ENCODE measurements at places on chromosomes 1 and 21. TPM values are rescaled to one million over a fixed set of nuclear protein-coding genes. Genes with fewer than 3 reads are reported as not detected.

GRCh38 chr1:206962272-206962671 lies 8.0 kb downstream of the FCAMR start:
- no peak for DNase-seq

GRCh38 chr21:28975397-28975796 lies 17.3 kb downstream of the LTN1 start:
- DNase-seq = no peak

GRCh38 chr1:67618285-67619018 lies 66.5 kb upstream of the GADD45A start:
- peak; percentile 96 for DNase-seq

Gene FGR
- 0.50 TPM for total RNA-seq

- DNase-seq = no peak
Observed at GRCh38 chr1:10494418-10494753, 19.6 kb downstream of the PEX14 start.

Gene ELK4
- 17.7 TPM for total RNA-seq

- no peak for DNase-seq
Observed at GRCh38 chr1:66356605-66357004, 177.3 kb upstream of the SGIP1 start.

DNA sequence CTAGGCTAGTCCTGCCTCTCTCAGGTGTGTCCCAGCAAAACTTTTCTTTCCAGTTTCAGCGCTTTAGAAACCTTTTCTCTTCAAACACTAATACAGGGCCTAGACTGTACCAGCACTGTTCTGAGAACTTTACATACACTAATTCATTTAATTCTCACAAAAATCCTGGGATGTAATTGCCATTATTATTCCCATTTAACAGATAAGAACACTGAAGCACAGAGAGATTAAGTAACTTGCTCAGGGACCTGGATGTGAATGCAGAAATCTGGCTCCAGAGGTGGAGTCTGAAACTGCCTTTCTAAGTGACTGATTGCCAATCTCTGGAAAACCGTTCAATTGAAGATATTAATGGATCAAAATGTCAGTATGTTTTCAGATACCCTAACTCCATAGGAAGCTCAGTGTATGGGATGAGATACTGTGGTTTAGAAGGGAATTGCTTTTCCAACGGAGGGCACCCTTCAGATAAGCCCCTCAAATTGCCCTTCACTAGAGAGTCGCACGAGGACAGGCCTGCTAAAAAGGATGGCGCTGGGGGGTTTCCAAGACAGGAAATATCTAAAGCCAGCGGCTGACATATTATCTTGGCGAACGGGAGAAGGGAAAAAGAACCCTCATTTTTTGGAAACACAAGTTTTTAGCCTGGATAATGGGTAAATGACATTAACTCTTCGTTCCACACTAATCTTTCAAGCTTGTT lies 698 bp upstream of the UCK2 start:
- peak; percentile 9 for DNase-seq

- no peak for DNase-seq
Observed at GRCh38 chr1:174225499-174226204, 66.3 kb downstream of the RABGAP1L start.

- DNase-seq = no peak
Observed at GRCh38 chr1:159341736-159342135, 39.6 kb downstream of the FCER1A start.

- no peak for DNase-seq
Observed at GRCh38 chr1:197304638-197305200, 36.7 kb downstream of the CRB1 start.

Gene SERINC2
- total RNA-seq = 583 TPM

Gene ITLN2
- total RNA-seq = 0.35 TPM

Gene IPO13
- 50.4 TPM for total RNA-seq

Gene YRDC
- total RNA-seq = 27.7 TPM

GRCh38 chr21:20943561-20943997 lies 54.6 kb upstream of the NCAM2 start:
- DNase-seq = no peak

DNA sequence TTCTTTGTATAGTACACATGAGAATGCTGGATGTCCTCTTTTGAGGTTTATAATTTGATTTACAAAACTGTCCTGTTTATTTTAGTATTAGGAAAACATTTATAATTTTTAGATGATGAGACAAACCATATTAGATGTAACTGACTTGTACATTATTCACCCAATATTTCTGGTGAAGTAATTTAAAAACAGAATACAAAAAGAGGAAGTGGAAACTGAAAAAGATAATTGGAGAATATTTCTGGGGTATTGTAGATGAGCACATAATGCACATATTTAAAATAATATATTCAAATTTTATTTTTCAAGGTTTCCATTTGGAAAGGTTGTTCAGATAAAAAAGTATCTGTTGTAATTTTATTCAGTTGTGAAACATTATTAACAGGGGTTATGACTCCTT lies 40.7 kb downstream of the XPR1 start:
- no peak for DNase-seq

DNA sequence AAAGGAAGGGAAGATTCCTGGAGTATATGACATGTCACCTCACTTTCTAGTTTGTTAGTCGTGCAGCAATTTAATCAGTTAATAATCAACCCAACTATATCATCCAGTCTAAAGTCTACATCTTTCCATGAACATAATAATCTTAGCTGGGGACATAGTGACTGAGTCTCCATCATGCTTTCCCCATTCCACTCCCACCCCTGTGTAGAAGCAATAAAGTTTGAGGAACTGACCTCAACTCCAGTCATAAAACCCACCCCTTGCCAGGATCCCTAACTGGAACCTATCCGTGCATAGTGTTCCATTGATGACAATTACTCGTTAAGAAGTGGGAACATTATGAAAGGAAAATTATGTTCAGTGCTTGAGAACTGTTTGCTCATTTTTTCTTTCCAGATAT lies 48.9 kb upstream of the MROH9 start:
- no peak for DNase-seq

DNA sequence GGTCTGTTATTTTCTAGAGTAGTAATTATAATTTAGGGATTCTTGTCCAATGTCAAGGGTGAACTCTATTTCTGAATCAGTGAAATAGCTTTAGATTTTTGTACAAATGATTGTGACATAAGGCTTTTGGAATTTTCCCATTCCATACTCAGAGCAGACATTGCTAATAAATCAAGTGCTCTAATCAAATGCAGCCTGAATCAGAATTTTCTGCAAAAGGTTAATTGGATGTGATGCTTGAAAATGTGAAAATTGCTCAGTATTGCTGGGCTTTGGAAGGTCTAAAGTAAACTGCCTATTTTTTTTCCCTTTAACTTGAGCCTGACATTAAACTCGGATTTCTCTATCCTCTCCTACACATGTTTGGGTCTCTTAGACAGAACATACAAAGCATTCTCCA lies 23.2 kb downstream of the SGIP1 start:
- DNase-seq = no peak

Gene ACOT7
- total RNA-seq = 67.2 TPM

DNA sequence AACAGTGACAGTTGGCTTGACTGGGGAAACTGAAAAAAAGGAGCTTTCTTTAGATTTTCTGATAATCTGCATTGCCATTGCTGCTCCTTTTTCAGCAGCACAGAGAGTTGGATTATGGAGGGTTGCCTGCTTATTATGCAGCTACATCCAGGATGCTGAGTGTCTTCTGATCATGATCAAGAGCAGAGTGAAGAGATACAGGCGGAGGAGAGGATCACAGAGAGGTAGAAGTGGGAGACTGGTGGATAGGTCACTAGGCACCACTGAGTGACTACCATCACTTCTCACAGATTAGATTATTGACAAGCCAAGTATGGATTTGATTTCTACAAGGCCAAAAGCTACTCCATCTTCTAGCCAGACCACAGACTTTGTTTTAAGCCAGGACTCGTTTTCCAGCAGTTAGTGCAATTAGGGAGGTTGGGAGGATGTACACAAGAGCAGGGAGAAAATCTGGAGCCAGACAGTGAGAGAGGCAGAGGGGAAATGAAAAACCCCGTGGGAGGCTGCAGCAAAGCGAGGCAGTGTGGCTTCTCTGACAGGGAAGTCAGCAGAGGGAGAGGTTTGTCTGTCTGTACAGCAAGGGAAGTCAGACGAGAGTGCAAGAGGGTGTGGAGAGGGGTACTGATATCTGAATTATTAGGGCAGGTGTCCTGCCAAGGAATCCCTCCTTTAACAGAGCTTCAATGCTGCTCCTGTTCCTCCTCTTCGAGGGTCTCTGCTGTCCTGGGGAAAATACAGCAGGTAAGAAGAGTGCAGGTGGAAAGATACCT lies at the start of gene CD1E:
Gene CD1E (plus strand): TSS at position 592 of the 773 bp plus-strand sequence. CDS start 95 bp downstream, at position 687.
- no peak for DNase-seq

Gene TLR5
- 1.5 TPM for total RNA-seq

Gene CFAP126
- not detected for total RNA-seq

GRCh38 chr1:227318853-227319607 lies 738 bp upstream of the CDC42BPA start:
- peak; percentile 61 for DNase-seq

- DNase-seq = no peak
Observed at GRCh38 chr1:178033019-178033418, 60.9 kb upstream of the RASAL2 start.

GRCh38 chr1:226223786-226224244 lies 351 bp downstream of the MIXL1 start:
- DNase-seq = no peak

GRCh38 chr1:186985889-186986491 lies 157.2 kb downstream of the PLA2G4A start:
- peak; percentile 40 for DNase-seq

Gene SPATA21
- total RNA-seq = not detected

DNA sequence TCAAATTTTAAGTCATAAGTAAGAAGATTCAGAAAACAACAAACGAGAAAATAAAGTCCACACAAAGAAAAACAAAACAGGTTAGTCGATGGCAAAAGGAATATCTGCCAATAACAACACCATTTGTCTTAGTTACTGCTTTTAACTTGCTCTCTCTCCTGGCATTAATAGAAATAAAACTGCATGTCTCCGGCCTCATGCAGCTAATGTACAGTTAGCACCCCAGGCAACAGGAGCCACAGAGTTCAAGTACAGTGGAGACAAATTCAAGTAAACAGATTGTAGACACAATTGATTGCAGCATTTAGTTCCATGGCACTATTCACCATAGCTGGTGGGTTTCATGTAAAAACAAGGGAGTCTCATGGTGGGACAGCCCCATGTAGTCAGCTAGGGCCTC lies 33.5 kb downstream of the SUSD4 start:
- no peak for DNase-seq

Gene DHX9
- total RNA-seq = 96.2 TPM

DNA sequence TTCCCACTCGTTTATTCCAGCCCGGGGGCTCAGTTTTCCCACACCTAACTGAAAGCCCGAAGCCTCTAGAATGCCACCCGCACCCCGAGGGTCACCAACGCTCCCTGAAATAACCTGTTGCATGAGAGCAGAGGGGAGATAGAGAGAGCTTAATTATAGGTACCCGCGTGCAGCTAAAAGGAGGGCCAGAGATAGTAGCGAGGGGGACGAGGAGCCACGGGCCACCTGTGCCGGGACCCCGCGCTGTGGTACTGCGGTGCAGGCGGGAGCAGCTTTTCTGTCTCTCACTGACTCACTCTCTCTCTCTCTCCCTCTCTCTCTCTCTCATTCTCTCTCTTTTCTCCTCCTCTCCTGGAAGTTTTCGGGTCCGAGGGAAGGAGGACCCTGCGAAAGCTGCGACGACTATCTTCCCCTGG lies 716 bp downstream of the OLIG2 start:
- no peak for DNase-seq

DNA sequence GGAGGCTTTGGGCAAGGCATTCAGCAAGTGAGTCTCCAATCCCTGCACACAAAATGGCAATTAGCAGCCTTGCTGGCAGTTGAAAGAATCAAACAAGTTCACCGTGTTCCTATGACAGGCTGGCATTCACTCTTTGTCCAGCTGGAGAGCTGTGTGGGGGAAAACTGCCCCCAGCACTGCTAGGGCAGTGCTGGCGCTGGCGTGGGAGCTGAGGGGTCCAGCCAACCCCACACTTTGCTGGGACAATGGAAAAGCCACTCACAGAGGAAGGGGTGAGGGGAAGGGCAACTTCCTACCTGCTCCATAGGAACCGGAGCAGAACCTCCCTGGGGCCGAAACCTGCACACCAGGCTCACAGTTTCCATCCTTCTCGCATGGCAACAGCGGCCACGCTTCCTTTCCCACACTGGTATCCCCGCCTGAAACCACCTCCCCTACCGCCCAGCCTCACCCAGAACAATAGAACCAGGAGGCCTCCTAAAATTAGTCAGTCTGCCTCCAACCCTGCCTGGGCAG lies 26.7 kb upstream of the KCNN3 start:
- no peak for DNase-seq

DNA sequence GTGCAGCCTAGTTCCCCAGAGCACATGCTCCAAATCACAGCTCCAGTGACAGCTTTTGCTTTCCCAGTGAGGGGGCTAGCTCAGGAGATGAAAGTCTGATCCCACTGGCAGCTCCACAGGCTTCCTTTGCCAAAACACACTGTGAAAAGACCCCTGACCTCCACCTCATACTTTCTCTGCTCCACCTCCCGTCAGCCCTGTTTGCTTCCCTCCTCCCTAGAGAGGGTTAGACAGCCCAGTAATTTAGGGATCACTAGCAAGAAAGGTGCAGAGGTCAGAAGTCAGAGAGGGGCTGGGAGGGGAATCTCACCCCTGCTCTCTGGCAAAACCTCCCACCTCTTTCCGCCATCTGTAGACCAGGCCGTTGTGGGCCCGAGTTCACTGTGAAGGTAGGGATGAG lies 62.8 kb downstream of the PLXNA2 start:
- no peak for DNase-seq

GRCh38 chr1:167663002-167663772 lies 33.2 kb downstream of the RCSD1 start:
- DNase-seq = peak; percentile 100

DNA sequence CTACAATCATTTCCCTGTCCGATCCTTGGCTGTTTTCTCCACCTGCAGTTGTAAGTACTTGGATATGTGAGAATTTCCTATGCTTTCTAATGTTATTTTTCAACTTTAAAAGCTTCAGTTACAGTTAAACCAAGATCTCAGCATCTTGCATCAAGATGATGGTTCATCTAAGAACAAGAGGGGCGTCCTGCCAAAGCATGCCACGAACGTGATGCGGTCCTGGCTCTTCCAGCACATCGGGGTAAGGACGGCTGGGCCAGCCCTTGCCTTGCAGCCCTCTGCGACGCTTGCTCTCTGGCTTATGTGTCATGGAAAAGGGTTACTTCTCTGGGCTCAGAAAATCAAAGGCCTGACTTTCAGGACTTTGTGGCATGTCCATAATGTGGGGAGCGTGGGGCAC lies 46.8 kb downstream of the PKNOX1 start:
- DNase-seq = no peak

Gene LHX8
- total RNA-seq = not detected

Gene MFSD2A
- 54.0 TPM for total RNA-seq

- peak; percentile 44 for DNase-seq
Observed at GRCh38 chr1:62407398-62408009, 29.3 kb upstream of the USP1 start.

Gene FAM167B
- total RNA-seq = 0.37 TPM

DNA sequence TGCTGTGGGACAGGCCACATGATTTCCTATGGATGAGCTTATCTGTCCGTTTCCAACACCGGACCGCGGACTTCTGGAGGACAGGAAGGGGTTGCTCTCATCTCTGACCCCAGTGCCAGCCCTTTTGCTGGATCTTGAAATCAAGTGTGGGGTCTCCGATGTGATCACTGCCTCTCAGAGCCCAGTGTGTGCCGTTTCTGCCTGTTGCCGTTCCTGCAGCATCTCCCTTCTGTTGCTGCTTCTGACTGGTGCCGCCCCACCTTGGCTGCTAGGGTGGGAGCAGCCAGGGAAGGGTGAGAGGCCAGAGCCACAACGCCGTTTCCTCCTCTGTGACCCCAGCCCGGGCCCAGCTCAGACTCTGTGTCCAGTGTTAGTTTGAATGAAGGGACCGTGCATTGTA lies 67.3 kb upstream of the WNT4 start:
- no peak for DNase-seq
